ENCODE measurements at places on chromosomes 5 and 9. TPM values are rescaled to one million over a fixed set of nuclear protein-coding genes. Genes with fewer than 3 reads are reported as not detected.

The FSTL4 gene
- not detected for total RNA-seq

The PTGR1 gene
- total RNA-seq, result 12.4 TPM

The LIX1 gene
- not detected for total RNA-seq

The IL13 gene
- not detected for total RNA-seq

The KIF3A gene
- 3.6 TPM for total RNA-seq

The PRRT1B gene
- not detected for total RNA-seq

The RMRP gene
- total RNA-seq, result 476 TPM

The TBC1D9B gene
- 61.0 TPM for total RNA-seq

The TTC23L gene
- not detected for total RNA-seq

The TMEM245 gene
- total RNA-seq, result 45.7 TPM

The FAM163B gene
- total RNA-seq, result not detected

The LRRC19 gene
- total RNA-seq, result not detected

The LHX6 gene
- 0.83 TPM for total RNA-seq

The PCSK1 gene
- not detected for total RNA-seq

The AJM1 gene
- 1.3 TPM for total RNA-seq

The SCGB3A2 gene
- total RNA-seq, result not detected

DNA sequence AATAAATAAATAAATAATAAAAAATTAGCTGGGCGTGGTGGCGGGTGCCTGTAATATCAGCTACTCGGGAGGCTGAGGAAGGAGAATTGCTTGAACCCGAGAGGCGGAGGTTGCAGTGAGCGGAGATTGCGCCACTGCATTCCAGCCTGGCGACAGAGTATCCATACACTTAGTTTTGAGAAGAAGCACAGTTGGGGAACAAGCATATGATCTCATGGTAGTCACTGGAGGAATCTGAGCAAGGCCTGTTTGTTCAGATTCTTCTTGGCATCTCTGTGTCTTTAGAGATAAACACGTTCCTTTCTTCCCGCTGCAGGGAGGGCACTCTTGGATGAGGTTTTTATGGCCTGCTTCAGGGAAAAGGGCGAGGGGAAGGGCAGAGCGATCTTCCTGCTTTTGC is 15.6 kb upstream of the DENND1A start:
- no peak for DNase-seq

GRCh38 chr5:53970475-53970874 is 339.9 kb downstream of the ARL15 start:
- DNase-seq, result no peak

DNA sequence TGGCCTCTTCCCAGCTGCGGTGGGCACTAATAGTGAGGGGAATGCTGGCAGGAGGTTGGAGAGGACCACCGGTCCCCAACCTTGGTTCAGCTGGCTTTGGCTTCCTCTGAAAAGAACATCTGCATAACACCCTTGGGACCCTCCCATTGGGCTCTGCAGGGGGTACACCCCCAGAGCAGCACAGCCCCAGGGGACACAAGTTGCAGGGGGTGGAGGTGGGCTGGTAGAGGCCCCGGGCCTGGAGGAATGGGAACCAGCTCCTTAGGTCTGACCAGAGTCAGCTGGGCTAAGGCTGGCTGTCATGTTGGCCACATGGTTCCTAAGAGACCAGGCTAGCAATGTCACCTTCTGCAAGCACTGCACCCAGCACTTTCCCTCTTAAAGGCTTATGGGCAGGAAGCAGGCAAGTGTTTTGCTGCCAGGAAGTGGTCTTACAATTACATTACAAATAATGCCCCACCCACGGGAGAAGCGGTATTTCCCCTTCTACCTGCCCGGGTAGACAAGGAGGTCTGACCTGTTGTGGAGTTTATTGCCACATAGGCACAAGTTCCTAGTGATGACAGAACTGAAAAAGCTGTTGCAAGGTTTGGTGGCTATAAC is 18.1 kb downstream of the GCNT4 start:
- DNase-seq, result no peak

DNA sequence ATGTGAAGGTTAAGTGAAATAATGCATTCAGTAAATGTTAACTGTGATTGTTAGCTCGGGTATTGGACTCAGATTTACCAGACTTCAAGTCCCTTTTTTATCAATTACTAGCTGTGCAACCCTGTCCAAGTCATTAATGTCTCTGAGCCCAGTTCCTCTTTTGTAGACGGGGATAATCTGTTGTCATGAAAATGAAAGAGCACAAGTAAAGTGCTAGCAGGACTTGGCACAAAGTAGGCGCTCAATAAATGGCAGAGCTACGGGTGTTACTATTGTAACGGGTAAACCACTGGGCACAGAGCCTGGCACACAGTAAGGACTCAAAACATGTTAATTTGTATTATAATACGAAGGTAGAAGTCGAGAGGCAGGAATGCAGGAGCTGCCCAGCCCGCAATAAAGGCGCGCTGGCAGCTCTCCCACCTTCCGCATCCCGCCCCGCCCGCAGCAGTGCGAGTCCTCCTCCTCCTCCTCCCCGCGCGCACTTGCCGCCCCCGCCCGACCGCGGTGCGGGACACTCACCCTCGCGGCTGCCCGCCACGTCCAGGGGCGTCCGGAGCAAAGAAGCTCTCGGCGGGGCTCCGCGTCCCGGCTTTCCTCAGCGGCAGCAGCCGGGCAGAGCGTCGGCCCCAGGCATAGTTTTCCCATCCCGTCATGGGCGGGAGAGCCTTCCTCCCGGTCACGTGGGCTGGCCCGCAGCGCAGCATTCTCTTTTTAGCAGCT is at the start of gene C1QTNF2:
Gene C1QTNF2, minus strand, starts transcription at position 637 of the 723 bp plus-strand sequence. CDS start 15,615 bp downstream, outside the sequence.
- DNase-seq, result no peak

- no peak for DNase-seq
Observed at GRCh38 chr9:70561111-70561510, 146.7 kb upstream of the KLF9 start.

DNA sequence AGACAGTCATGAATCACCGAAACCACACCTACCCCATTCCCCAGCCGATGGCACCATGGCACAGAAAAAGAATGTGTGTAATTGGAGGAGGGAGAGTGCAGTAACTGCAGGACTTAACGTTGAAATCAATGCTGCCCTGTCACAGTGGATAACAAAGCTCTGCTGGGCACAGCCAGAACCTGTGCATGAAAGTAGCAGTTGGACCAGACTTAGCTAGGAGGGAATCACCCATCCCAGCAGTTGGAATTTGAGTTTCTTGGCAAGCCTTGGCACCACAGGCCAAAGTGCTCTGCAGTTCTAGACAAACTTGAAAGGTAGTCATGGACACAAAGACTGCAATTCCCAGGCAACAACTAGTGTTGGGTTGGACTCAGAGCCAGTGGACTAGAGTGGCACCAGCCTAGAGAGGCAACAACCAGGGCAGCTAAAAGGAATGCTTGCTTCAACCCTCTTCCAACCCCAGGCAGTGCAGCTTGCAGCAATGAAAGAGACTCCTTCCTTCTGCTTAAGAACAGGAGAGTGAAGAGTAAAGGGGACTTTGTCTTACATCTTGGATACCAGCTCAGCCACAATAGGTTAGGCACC is 19.1 kb downstream of the TMEM232 start:
- no peak for DNase-seq

- DNase-seq, result no peak
Observed at GRCh38 chr5:149422366-149423048, 43.4 kb upstream of the IL17B start.

DNA sequence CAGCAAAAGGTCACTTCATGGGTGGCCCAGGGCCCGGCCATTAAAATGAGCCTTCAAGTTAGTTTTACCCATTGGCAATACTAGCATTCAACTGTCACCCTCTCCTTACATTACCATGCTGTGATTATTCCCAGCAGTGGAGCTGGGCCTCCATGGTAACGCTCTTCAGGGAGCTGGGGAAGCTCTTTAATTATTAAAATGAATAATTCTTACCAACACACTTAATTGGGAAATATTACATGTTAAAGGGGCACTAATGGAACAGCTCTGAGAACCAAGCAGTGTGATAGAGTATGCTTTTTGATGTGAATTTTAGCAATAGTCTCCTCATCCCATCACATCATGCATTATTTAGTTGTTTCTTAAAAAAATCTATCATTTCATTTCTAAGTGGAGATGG is 187.2 kb downstream of the CEMIP2 start:
- DNase-seq, result no peak

- no peak for DNase-seq
Observed at GRCh38 chr9:76161106-76161505, 233.1 kb downstream of the RFK start.

- no peak for DNase-seq
Observed at GRCh38 chr9:94875300-94876020, 149.0 kb downstream of the AOPEP start.

GRCh38 chr9:105328872-105329718 is 84.6 kb downstream of the SLC44A1 start:
- DNase-seq, result no peak

DNA sequence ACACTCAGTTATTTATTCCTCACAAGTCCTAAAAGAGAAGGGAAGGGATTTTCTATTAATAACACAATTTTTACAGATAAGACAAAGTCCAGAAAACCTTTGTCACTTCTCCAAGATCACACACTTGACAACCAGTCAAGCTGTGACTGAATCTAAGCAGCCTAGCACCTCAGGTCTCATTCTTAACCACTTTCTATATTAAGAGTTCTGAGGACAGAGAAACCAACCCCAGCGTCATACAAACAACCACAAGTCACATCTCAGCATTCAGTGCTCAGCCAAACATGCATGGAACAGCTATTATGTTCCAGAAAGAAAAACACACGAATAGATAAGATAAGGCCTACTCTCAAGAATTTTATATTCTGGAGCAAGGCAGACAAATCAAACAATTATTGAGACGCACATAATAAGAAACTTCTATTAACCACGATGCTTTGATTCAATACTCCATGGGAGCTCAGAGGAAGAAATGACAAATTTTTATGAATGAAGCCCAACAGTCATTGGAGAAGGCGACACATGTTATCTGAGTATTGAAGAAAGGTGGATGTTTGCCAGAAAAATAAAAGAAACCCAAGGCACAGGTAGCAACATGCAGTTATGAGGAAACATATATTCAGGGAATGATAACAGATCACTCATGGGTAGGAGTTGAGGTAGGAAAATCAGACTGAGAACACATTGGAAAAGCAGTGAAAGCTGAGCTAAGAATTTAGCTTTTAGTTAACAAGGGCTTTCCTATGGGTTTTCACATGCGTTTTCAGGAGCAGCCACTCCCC is 113.1 kb downstream of the HTR4 start:
- DNase-seq, result no peak

DNA sequence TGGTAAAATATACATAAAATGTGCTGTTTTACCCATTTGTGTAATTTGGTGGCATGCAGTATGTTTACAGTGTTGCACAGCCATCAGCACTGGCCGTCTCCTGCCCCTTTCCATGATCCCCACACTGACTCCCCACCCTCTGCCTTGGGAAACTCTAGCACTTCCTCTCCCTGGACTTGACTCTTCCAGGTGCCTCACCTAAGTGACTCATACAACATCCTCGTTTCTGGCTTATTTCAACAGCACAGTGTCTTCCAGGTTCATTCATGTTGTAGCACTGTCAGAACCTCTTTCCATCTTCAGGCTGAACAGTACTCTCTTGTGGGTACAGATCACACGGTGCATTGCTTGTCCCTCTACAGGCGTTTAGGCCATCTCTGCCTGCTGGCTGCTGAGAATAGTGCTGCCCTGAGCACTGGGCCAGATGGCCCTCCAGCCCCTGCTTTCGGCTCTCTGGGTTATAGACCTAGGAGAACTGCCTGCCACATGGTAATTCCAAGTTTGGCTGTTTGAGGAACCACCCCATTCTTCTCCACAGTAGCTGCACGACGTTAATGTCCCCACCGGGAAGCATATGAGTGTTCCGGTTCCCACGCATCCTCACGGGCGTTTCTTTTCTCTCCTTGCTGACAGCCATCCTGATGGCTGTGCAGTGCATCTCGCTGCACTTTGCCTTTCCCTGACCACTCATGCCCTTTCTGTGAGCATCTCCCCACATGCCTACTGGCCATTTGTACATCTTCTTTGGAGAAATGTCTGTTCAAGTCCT is 211.8 kb downstream of the FANCC start:
- DNase-seq, result no peak

GRCh38 chr5:91245871-91246270 is 137.2 kb downstream of the ARRDC3 start:
- DNase-seq, result no peak

DNA sequence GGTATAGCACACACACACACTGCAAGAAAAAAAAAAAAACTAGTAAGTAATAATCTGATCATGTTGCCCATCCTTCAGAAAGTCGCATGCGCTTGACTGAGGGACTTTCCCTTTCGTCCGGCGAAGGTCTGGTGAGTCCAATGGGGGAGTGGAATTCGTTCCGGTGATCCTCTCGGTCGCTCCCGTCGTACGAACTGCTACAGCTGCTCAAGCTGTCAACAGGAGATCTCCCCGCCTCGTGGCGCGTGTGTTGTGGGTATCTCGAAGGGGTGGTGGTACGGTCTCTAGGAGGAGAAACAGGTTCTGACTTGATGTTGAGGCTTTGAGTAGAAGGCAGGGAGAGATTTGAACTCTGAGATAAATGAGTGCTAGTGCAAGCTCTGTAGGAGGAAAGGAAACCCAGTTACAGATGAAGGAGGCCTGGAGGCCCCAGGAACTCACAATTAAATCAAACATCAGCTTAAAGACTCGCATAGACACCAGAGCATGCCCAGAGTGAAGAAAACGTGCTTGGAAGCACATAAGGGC is 160.4 kb downstream of the MEF2C start:
- DNase-seq, result no peak

DNA sequence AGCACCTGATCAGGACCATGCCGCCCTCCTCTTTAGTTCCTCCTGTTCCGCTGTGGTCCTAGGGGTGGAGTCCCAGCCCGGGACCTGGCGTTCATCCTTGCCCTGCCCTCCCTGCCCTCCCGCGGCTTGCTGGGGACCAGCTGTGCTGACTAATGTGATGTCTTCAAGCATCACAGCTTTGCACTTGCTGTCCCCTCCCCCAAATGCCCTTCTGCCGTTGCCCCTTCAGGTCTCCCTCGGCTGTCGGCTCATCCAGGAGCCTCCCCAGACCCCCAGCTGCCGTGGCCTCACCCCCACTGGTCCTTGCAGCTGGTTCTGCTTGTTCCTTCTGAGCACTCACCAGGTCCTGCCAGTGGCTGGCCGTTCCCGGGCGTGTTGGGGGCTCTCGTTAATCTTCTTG is 19.9 kb downstream of the RXRA start:
- peak; percentile 39 for DNase-seq

- DNase-seq, result no peak
Observed at GRCh38 chr9:94101162-94101853, 17.0 kb downstream of the PTPDC1 start.

DNA sequence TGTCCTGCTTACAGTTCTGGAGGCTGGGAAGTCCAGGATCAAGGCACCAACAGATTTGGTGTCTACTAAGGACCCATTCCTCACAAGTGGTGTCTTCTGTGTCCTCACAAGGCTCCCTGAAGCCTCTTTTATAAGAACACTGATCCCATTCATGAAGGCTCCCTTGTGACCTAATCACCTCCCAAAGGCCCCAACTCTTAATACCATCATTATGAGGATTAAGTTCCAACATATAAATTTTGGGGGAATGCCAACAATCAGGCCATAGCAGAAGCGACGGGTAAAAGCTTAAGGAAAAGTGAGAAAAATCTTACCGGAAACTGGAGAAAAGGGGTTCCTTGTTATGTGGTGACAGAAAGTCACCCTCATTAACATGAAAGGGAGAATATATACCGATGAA is 11.2 kb downstream of the CTNNAL1 start:
- DNase-seq, result no peak
